ENCODE measurements at places on chromosomes 6 and 20.

- DNase-seq = no peak
These were observed 195.7 kb downstream of the TASP1 start for GRCh38 chr20:13442986-13443385.

- no peak for DNase-seq
These were observed 728.3 kb downstream of the MAFB start for GRCh38 chr20:39960522-39961428.

GRCh38 chr6:15845492-15845891 is 182.7 kb upstream of the DTNBP1 start:
- no peak for DNase-seq

DNA sequence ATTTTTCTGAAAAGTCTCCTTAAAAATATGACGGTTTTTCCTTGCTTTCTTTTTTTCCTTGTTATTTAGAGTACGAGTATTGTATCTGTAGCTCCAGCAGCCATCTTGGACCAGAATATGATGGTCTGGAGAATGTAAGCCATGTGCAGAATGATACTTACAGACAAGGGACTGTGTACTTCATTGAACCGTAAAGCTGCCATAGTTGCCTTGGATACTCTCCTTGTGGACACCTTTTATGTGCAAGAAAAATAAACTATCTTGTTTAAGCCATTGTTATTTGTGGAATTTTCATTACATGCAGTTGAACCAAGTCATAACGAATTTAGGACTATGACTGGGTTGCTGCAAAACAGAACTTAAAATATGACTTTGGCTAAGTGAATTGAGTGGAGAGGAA is 485.8 kb upstream of the CITED2 start:
- no peak for DNase-seq

All from activated CD4-positive, alpha-beta T cell treated with anti-CD3 and anti-CD28 coated beads, Interleukin-2, amount 50 U/mL, for 1 hour (primary cell).